A549 treated with dexamethasone at 1 μM for 4 hours (cell line): ENCODE measurements at places on chromosomes 1 and 21. TPM values are rescaled to one million over a fixed set of nuclear protein-coding genes. Genes with fewer than 3 reads are reported as not detected.

The MORN1 gene
- total RNA-seq: 4.3 to 6.5 TPM (median 6.1 TPM) in 5 replicates

The KLF18 gene
- 0.02 to 0.05 TPM (median 0.04 TPM) in 4 of 5 replicates, not detected in the other for total RNA-seq

The C1orf74 gene
- total RNA-seq: 1.3 to 2.0 TPM (median 1.8 TPM) in 5 replicates

The MRTO4 gene
- total RNA-seq: 61.2 to 64.8 TPM (median 63.2 TPM) in 5 replicates

The MARK1 gene
- total RNA-seq: 0.06 to 0.14 TPM (median 0.09 TPM) in 5 replicates

The PLCH2 gene
- total RNA-seq: 0.10 to 0.40 TPM (median 0.33 TPM) in 5 replicates

The PRAMEF13 gene
- total RNA-seq: 0.09 TPM in 1 of 5 replicates, not detected in the others
